ENCODE measurements at places on chromosomes 6 and 20. TPM values are rescaled to one million over a fixed set of nuclear protein-coding genes. Genes with fewer than 3 reads are reported as not detected.

DNA sequence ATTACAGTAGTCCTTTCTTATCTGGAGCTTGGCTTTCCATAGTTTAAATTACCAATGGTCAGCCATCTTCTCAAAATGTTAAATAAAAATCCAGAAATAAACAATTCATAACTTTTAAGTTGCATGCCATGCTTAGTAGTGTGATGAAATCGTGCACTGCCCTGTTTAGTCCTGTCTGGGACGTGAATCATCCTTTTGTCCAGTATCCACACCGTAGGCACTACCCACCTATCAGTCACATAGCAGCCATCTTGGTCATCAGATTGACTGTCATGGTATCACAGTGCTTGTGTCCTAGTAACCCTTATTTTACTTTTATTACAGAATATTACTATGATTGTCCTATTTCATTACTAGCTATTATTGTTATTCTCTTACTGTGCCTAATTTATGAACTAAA, 924.1 kb downstream of the EYS start:
- DNase-seq = no peak

DNA sequence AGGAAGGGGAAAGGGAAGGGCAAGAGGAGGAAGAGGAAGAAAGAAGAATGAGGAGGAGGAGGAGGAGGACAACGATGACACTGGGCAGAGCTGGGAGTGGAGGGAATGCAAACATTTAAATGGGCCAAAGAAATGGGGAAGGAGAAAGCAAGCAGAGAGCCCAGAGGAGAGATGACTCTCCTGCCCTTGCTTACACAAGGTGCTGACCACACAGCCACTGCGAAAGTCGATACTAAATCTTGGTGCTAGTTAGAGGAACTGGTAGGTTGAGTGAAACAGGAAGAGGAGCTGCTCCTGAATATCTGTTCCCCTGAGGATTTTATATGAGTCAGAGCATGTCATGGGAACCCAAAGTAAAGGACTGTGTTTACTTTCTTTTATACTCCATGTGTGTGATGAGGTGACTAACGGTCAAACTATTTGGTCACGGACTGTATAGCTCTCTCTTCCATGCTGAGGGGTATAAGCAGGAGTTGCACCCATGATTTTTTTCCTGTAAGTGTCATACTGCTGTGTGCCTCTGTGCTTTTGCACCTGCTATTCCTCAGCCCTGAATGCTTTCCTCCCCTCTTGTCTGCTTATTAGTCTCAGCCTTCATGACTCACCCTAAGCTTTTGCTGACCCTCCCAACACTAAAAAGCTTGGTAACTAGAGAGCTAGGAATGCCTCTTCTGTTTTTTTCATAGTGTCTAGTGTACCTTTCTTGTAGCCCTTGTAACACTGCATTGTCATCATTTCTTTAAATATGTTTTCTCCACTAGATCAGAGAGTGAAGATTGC, 9.5 kb upstream of the PAQR8 start:
- peak; percentile 95 for DNase-seq

- no peak for DNase-seq
Observed at GRCh38 chr6:110950440-110950839, 8.1 kb upstream of the GTF3C6 start.

DNA sequence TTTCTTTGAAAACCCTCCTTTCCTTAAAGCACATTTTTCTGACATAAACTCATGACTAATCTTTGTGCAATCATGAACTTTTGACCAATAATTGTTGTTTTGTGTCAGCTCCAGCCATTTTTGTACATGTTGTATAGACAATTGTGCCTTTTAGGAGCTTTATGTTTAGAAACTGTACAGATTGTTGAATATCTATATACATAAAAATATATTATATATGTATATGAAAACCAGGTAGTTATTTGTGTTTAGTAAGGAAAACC, 125.7 kb upstream of the EDN1 start:
- DNase-seq = peak; percentile 9

- no peak for DNase-seq
Observed at GRCh38 chr6:20947977-20948376, 413.7 kb downstream of the CDKAL1 start.

DNA sequence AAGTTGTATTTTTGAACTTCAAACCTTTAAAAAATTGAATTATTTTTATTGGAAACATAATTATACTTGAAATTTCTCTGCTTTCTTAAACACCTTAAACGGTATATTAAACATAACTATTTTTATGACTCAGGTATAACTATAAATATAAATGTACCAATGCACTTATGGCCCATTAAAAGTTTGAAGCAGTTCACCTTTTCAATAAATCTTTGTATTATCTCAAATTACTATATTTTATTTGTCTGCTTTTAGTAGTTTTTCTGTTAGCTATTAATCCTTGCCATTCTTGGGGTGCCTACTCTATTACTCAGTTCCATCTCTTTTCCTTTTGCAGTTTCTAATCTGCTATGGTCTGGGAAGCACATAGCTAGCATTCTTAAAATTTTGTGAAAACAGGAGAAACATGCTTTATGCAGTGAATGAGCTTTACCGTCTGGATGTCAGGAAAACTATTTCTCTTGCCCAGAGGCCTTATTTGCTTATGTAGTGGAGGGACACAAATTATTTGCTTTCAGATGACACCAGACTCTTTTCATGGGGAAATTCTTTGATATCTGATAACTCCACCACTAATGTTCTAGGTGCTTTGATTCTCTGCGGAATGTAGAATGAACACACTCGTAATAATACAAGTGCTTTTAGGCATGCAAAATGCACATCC, 378.9 kb upstream of the CITED2 start:
- peak; percentile 81 for DNase-seq

The SYCP2 gene
- 0.74 TPM for total RNA-seq

The CRYBG1 gene
- total RNA-seq = 19.3 TPM

The NKX2-4 gene
- not detected for total RNA-seq

The SLC2A4RG gene
- 31.9 TPM for total RNA-seq

Measured in fibroblast of the aortic adventitia (primary cell).